Neural crest cell (in vitro differentiated cells): ENCODE measurements at places on chromosomes 1 and 21. TPM values are rescaled to one million over a fixed set of nuclear protein-coding genes. Genes with fewer than 3 reads are reported as not detected.

DNA sequence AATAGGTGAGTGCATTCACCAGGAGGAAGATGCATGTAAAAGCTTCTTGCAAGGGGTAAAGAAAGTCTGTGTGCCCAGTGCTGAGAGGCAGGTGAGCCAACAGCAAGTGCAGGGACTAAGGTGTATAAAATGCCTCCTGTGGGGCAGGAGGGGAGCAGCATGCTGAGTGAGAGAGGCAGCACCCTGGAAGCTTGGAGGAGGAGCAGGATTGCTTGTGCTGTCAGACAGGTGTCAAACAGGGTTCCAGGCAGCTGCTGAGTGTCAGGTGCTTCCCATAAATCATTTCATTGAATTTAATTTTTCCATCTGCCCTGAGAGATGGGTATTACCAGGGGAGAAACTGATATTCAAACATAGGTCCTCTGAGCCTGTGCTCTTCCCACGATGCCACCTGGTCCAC, 13.9 kb downstream of the BSND start:
- no peak for DNase-seq

DNA sequence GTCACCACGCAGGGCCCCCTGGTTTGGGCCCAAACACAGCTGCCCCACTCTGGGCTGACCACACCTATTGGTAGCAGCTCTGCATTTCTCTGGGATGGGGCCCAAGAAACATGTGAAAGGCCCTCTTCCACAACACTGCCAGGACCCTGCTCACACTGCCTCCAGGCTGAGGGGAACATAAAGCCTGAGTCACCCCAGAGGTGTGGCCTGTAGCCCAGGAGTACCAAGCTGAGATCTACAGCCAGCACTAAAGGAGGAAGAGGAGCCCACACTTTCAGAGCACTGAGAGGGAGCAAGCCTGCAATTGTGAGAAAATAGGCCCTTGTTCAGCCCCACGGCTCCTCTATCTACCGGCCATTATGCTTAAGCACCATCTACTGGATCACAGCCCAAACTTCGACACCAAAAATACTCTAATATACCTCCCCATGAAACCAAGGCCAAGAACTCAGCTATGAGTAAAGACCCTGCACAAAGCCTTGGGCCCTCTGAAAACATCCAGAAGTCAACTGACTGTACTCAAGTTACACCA, 14.4 kb upstream of the OR2T10 start:
- no peak for DNase-seq

GRCh38 chr1:214198571-214198970, 82.4 kb upstream of the SMYD2 start:
- DNase-seq, result no peak

- DNase-seq, result no peak
These were observed 14.5 kb upstream of the CDC42 start for GRCh38 chr1:22038036-22038435.

The TFAP2E gene
- 0.43 and 0.61 TPM in 2 replicates for total RNA-seq
